ENCODE measurements at places on chromosomes 3 and 15. TPM values are rescaled to one million over a fixed set of nuclear protein-coding genes. Genes with fewer than 3 reads are reported as not detected.

Gene WDR93
- 0.28 TPM for total RNA-seq

- no peak for DNase-seq
These were observed 1.1 kb upstream of the EPHA6 start for GRCh38 chr3:96813134-96813819.

DNA sequence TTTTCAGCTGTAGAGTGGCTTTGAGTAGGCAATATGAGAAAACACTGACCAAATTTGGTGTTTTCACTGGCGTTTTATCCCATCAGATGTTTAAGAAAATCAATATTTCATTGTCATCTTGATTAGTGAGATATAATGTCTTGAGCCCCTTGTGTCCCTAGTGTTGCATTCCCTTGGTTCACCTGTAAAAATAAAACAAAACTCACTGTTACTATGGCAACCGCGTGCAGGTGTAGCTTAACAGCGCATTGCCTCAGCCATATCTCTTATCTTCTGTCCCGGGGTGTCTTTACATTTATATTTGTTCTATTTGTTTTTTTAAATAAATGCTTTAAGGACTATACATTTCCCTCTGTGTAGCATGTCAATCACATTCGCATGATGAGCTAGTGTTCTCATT is 551.6 kb downstream of the ZIC1 start:
- no peak for DNase-seq

Gene COL6A5
- total RNA-seq, result not detected

- no peak for DNase-seq
These were observed 196.0 kb upstream of the TOPAZ1 start for GRCh38 chr3:44045476-44046275.

All from omental fat pad (tissue), 4 donors.